Stimulated activated CD4-positive, alpha-beta T cell treated with anti-CD3 and anti-CD28 coated beads, Interleukin-1b, Interleukin-23, amount 100 ng/mL, for 48 hours (primary cell): ENCODE measurements at places on chromosomes 1 and 21.

DNA sequence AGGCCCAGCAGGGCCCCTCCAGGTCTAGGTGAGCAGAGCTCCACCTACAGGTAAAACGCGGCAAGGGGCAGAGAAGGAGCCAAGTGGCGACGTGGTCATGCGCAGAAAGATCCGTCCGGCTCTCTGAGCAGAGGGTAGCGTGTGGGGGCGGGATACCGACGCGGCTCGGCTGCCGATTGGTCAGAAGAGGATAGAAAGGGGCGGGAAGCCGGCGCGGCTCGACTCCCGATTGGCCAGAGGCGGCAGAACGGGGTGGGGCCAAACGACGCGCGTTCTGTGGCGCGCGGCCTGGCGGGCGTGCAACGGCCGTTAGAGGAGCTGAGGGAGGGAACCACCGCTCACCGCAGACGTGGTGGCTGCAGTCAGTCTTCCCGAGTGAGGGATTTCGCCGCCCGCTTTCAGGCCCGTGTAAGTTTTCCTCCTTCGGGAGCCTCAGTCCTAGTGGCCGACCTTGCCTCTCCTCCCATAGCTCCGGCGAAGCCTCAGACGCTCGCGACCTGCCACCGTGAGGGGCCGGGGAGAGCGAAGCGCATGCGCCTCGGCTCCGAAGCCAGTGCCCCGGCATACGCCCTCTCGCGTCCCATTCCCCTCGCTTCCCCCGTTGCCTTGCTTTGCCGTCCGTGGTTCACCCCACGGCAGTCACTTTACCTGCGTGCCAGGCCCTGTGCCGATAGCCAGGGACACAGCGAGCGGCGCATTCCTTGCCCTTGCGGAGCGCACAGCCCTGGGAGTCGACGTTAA lies at the start of gene CEP85:
TSS of gene CEP85 (plus strand) at position 298 of the 741 bp plus-strand sequence. CDS start 5,584 bp downstream, outside the sequence.
- DNase-seq: peak; percentile 99

GRCh38 chr1:161158316-161159010 lies 837 bp upstream of the USP21 start:
- DNase-seq: no peak

- DNase-seq: no peak
These were observed 136.2 kb downstream of the SLC35F3 start for GRCh38 chr1:234040446-234041317.

- DNase-seq: no peak
These were observed 102.8 kb downstream of the GDAP2 start for GRCh38 chr1:117826540-117827078.

GRCh38 chr21:44500111-44500510 lies 39.9 kb downstream of the KRTAP10-1 start:
- DNase-seq: no peak

- no peak for DNase-seq
These were observed 11.4 kb upstream of the SLAMF1 start for GRCh38 chr1:160658162-160658813.
